Activated naive CD8-positive, alpha-beta T cell treated with anti-CD3 and anti-CD28 coated beads, Interleukin-2, amount 10 ng/mL, durations not matched to agents 7 days and 5 days (primary cell): ENCODE measurements at places on chromosomes 7 and 10.

DNA sequence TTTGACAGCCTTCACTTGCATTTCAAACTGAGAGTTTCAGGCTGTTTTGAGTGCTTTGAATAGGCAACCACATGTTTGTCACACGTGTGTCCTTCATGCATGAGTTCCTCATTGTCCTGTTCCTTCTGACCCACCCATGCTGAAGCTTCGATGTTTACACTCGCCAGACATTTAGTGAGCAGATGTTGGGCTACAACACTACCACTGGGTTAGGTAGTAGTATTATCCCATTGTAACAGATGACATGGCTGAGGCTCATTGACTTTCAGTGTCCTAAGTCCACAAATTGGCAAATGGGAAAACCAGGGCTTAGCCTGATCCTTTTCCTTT lies 456.1 kb downstream of the PHTF2 start:
- H3K4me3 ChIP-seq: no peak overlapping the region
- no peaks in the 10 kb centered on the region for H3K4me1 ChIP-seq
- DNase-seq: no peak
- no peaks in the 10 kb centered on the region for H3K36me3 ChIP-seq
- no peaks in the 10 kb centered on the region for H3K27me3 ChIP-seq

- H3K4me3 ChIP-seq: no peak overlapping the region
- no peak for DNase-seq
- H3K27ac ChIP-seq: no peak overlapping the region
- no peaks in the 10 kb centered on the region for H3K4me1 ChIP-seq
These were observed 715.3 kb downstream of the DNAJB9 start for GRCh38 chr7:109284943-109285342.

- no peaks in the 10 kb centered on the region for H3K4me1 ChIP-seq
- no peak overlapping the region for H3K27ac ChIP-seq
- H3K4me3 ChIP-seq: no peak overlapping the region
These were observed 243.4 kb upstream of the FZD1 start for GRCh38 chr7:91020636-91021385.

DNA sequence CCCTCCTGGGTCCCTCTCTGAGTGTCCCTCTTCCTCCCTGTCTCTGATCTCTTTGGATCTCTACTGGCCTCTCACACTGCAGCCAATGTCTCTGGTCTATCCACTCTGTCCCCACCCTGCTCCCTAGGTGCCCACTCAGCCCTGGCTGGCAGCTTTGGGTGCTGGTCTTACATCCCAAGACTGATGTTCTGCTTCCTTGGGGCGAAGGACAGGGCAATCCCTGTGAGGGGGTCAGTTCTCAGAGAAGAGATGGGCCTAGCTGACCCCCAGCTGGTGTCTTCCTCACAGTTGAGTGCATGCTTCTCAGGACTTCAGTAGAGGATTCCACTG lies 51.7 kb upstream of the CAMK2B start:
- no peaks in the 10 kb centered on the region for H3K36me3 ChIP-seq
- H3K27ac ChIP-seq: peak overlapping the region; percentile 34
- no peak for DNase-seq
- H3K27me3 ChIP-seq: peaks cover 2% of the 10 kb centered on the region
- H3K4me1 ChIP-seq: peaks cover 8% of the 10 kb centered on the region

DNA sequence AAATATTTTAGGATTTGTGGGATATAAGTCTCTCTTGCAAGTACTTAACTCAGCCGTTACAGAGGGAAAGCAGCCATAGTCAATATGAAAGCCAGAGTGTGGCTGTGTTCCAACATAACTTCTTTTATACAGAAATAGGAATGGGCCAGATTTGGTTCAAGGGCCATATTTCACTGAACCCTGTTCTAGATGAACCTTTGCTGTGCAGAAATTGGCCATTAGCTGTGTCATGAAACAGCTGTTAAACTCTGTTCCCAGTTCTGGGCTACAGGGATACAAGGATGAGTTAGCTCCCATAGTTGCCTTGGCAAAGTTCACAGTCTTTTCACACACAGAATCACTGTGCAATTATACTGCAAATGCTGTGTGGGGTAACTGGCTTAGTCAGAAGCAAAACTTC lies 213.9 kb upstream of the LRRN3 start:
- peaks cover 4% of the 10 kb centered on the region for H3K4me1 ChIP-seq
- no peaks in the 10 kb centered on the region for H3K27me3 ChIP-seq
- no peak overlapping the region for H3K27ac ChIP-seq
- no peak overlapping the region for H3K4me3 ChIP-seq
- no peak for DNase-seq

DNA sequence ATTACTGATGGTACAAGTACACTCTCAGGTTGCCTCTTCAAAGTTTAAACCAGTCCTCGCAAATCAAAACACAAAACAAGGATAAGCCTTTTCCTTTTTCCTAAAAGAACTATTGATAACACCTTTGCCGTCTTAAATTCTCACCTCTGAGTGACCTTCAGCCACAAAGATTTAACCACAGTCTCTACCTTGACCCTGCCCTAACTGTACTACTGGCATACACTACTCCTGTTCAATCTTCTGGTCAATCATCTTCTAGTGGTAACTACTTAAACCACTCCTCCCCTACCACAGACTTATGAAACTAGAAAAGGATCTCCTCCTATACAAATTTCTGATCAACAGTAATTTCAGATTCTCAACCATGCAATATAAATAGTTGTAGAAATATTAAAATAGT lies 15.1 kb downstream of the UPF2 start:
- DNase-seq: no peak
- peaks cover 19% of the 10 kb centered on the region for H3K4me1 ChIP-seq
- H3K27ac ChIP-seq: no peak overlapping the region
